ENCODE measurements at places on chromosomes 11 and 22.

- DNase-seq = no peak
Measured at GRCh38 chr11:15943418-15944197, 412.7 kb downstream of the SOX6 start.

- no peak for DNase-seq
Measured at GRCh38 chr11:76152741-76153570, 53.3 kb downstream of the WNT11 start.

DNA sequence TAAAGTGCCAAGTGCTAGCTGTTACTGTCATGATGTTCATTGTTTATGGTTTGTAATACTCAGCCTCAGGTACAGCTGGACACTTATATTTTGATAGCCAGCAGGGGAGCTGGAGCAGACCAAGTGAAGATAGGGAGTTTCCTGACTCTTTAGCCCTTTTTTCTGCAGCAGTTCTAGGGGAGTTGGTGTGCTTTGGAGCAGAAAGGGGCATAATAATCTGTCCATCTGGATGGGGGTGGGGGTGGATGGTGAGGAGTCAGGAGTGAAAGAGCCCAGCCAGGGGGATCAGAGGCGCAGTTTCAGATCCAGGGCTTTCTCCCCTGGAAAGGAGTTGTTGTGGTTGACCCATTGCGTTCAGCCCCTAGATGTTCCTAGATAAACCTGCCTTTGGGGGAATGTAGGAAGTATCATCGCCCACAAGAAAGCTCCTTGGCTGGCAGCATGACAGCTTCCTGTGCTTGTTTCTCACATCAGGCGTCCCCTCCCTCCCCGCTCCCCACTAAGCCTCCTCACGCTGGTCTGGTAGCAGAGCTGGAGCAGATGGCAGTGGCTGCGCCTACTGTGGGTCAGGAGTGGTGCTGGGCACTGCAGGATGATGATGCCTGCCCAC lies 41.9 kb downstream of the MED15 start:
- DNase-seq = no peak

GRCh38 chr11:111327908-111328624 lies 29.7 kb downstream of the POU2AF3 start:
- no peak for DNase-seq

GRCh38 chr11:20163783-20164481 lies 3.7 kb upstream of the DBX1 start:
- DNase-seq = no peak

GRCh38 chr11:117510646-117511045 lies 183.0 kb downstream of the CEP164 start:
- DNase-seq = no peak

DNA sequence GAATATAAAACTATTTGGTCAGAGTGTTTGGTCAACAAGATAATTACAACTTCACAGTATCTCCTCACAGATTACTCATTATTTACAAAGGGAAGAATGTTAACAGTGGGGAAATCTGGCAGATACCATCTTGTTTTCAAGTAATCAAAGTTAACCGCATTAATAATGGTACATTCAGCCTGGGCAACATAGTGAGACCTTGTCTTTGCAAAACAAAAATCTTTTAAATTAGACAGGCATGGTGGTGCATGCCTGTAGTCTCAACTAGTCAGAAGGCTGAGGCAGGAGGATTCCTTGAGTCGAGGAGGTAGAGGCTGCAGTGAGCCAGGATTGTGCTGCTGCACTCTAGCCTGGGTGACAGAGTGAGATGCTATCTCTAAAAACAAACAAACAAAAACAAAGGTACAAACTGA lies 78.5 kb downstream of the ACER3 start:
- no peak for DNase-seq

DNA sequence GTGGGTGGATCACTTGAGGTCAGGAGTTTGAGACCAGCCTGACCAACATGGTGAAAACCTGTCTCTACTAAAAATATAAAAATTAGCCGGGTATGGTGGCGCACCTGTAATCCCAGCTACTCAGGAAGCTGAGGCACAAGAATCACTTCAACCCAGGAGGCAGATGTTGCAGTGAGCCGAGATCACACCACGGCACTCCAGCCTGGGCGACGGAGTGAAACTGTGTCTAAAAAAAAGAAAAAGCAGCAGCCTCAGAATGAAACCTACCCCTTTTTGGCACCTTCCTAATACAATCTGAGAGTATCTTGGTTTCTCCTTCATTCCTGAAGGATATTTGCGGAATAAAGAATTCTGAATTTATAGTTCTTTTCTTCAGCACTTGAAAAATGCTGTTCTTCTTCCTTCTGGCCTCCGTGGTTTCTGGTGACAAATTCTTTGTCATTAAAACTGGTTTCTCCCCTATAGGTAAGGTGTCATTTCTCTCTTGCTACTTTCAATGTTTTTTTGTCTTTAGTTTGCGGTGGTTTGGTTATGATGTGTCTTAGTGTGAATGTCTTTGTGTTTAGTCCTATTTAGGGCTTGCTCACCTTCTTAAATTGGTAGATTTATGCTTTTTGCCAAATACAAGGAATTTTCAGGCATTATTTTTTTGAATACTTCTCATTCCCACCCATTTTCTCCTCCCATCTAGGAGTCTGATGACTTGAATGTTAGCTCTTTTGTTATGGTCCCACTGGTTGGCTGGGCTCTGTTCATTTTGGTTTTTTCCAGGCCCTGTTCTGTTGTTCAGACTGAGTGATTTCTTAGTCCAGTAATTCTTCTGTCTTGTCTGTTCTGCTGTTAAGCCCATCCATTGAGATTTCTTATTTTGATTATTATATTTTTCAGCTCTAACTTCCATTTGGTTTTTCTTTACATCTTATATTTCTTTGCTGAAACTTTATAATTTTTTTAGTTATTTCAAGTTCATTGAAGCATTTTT lies 15.4 kb downstream of the ASRGL1 start:
- DNase-seq = no peak

DNA sequence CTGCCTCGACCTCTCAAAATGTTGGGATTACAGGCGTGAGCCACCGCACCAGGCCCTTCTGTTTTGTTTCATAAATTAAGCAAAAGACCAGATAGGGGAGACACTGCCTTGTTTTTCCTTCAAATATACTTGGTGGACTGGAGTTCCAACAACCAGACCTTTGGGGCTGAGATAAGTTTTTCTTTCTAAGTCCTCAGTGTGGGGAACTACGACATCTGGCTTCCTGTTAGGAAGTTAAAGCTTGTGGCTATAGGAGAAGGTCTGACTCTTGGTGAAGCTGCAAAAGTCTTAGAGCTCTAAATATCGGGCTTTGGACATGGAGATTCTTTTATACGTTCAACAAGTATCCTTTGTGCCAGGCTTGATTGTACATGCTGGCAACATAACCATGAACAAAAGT lies 64.1 kb upstream of the EED start:
- DNase-seq = no peak

GRCh38 chr11:36692704-36693103 lies 94.7 kb upstream of the RAG2 start:
- no peak for DNase-seq

GRCh38 chr11:121665206-121665838 lies 212.6 kb upstream of the SORL1-AS1 start:
- no peak for DNase-seq

GRCh38 chr11:10091314-10092045 lies 202.5 kb downstream of the SBF2 start:
- DNase-seq = no peak

DNA sequence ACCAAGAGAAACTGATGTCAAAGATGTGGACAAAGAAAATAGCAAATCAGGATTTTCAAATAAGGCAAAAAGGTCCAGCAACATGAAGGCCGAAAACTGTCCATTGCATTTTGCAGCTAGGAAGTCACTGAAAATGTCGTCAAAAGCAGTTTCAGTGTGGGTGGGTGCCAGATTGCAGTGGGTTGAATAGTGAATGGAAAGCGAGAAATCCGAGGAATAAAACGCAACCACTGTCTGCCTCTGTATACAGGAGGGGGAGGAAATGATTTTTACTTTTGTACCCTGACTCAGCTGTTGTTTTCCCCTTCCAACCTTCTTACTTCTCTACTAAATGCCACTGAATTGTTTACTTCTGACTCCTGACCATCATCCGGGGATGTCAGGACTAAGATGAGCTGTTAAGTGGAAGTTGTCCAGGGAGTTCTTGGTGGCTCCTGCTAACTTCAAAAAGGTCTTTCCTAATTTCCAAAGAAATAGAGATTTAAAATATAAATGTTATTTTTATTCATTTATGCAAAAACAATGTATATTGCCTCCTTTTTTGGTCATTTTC lies 64.9 kb upstream of the BIRC3 start:
- DNase-seq = no peak

- DNase-seq = no peak
Measured at GRCh38 chr22:23086787-23087186, 16.5 kb downstream of the GNAZ start.

DNA sequence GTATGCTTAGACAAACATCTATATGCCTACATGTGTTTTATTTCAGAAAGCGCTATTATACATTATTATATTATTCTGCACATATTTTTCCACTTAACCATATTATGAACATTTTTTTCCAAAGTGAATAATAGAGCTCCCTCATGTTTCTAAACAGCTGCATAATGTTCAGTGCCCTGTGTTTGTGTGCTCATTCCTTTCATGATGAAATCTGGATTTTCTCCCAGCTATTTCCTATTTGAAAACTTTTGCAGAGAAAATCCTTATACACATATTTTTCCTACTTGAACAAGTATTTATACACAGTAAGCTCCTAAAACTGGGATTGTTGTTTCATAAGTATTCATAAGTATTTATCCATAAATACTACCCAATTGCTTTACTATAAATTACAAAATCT lies 18.1 kb upstream of the RFPL2 start:
- DNase-seq = no peak

DNA sequence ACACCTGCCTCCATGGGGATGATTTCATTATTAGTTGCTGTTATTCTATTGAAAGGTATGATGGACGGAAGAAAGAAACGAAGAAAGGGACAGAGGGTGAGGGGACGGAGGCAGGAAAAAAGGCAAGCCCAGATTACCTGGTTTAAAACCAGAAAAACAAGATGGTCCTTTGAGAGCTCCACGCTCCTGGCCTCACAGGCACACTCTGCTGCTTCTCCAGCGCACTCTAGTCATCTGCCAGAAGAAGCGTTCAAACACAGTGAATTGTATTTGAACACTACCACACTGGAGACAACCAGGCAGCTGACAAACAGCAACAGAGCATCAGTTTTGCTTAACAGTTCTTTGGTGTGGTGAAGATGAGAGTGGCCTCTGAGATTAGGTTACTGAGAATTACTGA lies 216.9 kb downstream of the CADM1 start:
- no peak for DNase-seq

DNA sequence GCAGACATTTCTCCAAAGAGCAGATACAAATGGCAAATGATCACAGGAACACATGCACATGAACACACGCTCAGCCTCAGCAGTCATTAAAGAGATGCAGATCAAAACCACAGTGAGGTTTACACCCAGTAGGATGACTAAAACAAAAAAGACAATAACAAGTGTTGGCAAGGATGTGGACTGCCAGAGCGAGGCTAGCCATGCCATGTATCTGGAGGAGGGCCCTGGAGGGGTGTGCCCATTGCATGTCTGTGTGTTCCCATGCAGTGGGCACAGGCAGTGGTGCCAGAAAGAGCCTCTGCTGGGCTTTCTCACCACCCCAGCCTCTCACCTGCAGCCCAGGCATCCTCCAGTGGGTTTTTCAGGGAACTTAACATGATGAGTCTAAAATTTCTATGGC lies 54.2 kb upstream of the KCNQ1OT1 start:
- DNase-seq = no peak

- no peak for DNase-seq
Measured at GRCh38 chr11:89420981-89421380, 70.2 kb downstream of the NOX4 start.

DNA sequence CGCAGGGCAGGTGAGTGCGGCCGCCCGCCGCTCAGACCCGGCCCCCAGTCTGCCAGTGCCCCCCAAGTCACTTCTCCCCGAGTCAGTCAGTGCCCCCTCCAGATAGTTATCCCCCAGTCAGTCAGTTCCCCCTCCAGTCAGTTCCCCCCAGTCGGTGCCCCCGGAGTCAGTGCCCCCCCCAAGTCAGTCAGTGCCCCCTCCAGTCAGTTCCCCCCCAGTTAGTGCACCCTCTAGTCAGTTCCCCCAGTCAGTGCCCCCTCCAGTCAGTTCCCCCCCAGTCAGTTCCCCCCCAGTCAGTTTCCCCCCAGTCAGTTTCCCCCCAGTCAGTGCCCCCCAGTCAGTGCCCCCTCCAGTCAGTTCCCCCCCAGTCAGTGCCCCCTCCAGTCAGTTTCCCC lies 411 bp downstream of the PPP6R2 start:
- no peak for DNase-seq

GRCh38 chr11:134524896-134525845 lies 113.1 kb upstream of the B3GAT1 start:
- DNase-seq = no peak

- DNase-seq = no peak
Measured at GRCh38 chr11:41320238-41320637, 139.2 kb downstream of the LRRC4C start.

DNA sequence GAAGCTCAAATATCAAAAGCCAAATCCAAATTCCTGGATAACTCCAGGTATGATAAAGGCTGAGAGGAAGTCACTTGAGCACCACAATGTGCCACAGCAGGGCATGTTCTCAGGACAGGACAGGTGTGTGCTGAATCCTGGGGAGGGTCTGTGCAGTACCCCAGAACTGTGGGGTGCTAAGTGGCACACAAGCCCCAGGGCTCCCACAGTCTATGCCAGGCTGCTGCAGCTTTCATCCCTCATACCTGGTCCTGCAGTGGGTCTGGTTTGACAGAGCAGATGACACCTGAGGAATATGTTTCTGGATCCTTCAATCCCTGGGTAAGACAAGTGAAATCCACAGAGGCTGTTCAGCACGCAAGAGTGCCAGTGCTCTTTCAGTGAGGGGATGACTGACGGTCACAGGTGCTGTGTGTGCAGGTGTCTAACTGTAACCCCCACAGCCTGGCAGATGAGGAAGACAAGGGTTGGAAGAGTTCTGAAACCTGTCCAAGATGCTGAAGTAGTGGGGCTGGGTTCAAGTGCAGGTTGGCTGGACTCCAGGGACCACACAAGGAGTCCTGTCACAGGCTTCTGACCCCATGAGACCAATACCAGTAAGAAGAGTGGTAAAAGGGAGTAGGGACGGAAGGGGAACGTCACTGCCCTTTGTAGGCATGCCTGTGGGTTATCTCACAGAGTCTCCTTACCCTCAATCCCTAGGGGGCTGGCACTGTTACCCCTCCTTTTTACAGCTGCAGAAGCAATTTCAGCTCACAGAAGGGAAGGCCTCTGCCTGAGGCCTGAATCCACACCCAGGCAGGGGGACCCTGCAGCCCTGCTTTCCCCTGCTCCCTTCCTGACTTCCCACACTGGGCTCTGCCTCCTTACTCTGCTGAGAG lies 14.1 kb downstream of the SERPIND1 start:
- no peak for DNase-seq

- no peak for DNase-seq
Measured at GRCh38 chr11:96744697-96745096, 354.9 kb downstream of the JRKL start.
